ENCODE measurements at places on chromosomes 11 and 22. TPM values are rescaled to one million over a fixed set of nuclear protein-coding genes. Genes with fewer than 3 reads are reported as not detected.

DNA sequence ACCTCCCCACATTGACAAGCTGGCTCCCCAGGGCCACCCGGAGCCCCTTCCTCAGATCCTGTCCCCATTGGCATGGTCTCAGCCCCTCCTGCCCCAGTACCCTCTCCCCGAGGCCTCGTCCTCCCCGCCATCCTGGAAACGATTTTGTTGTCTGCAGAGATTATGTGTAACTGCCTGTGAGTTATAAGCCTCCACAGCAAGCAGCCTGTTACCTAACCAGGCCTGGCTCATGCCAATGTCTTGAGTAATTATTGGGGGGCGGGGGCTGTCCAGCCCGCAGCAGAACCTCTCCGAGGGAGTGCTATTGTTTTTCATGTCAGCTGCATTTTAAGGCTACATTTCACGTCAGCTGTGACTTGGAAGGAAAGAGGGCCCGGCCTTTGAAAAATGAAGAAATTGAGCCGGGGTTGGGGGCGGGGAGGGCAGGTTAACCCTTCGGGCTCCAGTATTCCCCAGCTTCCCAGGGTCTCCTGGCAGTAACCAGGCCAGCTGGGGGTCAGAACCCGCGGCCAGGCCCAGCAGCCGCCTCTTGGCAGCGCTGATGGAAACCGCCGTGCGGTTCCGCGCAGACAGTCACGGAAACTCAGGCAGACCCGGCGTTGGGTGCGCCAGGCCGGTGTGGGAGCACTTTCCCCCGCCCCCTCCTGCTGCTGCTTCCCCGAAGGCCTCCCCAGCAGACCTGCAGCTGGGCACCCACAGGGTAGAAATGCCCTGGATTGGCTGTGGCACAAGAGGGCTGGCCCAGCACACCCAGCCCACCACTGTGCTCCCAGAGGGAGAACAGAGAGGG lies 59.5 kb downstream of the CDKN1C start:
- DNase-seq = peak; percentile 94

The KLHL35 gene
- total RNA-seq = 4.3 TPM

DNA sequence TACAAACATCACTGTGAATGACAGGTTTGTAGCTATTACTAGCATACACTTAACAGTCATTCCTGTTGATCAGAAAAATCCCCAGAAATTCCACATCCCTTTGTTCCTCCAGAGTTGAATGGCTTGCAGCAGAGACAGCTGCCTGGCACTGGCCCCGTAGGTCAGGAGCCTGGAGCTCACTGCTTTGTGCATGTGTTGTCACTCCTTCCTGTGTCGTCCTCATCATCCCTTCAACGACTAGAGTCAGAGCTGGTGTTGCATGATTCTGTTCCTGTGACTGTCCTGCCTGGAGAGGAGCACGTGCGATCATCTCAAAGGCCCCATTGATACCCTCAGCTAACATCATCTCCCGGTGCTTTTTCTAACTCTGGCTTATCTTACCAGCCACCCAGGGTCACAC lies 58.3 kb downstream of the LDLRAD3 start:
- DNase-seq = no peak

- no peak for DNase-seq
Measured at GRCh38 chr11:130772266-130773227, 143.7 kb downstream of the SNX19 start.

- no peak for DNase-seq
Measured at GRCh38 chr11:11308249-11308648, 44.8 kb downstream of the CSNK2A3 start.
